ENCODE measurements at places on chromosomes 4 and X.

DNA sequence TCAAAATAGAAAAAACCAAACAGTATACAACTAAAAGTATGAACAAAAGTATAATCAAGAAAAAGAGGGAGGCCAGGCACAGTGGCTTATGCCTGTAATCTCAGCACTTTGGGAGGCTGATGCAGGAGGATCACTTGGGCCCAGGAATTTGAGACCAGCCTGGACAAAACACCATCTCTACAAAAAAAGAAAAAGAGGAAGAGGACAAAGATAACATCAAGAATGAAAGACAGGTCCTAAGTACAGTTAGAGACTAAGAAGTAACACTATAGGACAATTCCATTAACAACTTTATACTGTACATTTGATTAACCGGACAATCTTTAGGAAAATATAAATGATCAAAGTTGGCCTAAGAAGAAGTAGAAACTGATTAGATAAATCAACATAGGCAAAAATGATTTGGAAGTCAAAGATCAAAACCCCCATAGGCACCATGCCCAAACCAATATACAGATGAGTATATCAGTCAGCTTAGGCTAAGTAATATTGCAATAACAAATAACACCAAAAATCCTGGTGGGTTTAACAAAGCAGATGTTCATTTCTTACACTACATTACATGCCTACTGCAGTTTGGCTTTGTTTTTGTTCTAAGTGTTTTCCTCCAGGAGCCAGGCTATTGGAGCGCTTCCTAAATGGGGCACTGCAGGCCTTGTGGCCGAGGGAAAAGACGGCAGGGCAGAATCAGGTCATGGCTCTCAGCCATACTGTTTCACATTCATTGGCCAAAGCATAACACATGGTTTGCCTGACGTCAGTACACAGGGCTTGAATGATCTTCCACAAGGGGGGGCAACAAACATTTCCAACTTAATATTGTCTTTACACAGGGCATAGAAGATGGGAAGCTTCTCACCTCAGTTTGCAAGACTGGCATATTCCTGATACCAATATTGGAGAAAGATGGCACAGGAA lies 42.2 kb upstream of the HGFAC start:
- DNase-seq, result no peak

DNA sequence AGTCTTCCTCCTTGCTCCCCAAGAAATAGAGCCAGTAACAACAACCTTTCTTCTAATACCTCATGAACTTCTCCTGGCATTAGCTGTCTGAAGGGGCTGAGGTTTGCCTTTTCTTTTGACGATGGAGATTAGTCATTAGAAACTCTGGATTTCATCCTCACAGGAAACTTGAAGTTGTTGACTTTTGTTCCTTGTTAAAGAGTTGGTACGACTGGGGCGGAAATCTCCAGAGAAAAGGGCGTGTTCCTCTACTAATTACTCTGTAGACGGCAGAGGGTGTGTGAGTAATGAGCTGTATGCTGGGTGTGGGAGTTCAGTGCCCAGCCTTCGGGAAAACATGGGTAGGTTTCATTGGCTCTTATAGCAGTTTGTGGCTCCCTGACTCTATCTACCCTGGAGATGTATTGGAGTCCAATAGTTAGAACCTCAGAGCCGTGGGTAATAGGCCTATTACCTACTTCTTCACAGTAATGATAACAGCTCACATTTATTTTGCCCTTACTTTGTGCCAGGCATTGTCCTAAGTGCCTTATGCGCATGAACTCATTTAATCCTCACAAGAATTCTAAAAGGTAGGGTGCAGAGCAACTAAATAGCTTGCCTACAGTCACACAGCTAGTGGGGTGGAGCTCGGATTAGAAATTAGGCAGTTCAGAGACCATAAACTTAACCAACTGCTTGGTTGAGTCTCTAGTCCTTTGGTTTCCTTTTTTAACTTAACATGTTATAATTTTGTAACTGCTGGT lies 23.4 kb downstream of the TMEM164 start:
- no peak for DNase-seq

- no peak for DNase-seq
Observed at GRCh38 chr4:139721789-139722188, 56.2 kb downstream of the MGST2 start.

DNA sequence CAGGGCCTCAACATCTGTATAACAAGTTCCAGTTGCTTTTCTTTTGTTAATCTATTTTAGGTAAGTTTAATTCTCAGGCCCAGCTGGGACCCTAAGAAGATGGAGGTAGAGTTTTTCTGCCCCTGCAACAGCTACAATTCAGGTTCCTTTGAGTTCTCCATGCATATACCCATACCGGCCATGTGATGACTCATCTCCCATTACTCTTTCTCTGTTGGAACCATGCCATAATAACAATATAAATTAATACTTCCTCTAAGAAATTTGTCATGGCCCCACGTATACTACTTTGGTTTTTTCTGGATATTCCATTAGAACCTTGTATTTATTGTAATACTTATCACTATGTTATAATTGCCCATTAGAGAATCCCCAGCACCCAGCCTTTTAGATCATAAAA lies 1.3 kb upstream of the INTU start:
- no peak for DNase-seq

DNA sequence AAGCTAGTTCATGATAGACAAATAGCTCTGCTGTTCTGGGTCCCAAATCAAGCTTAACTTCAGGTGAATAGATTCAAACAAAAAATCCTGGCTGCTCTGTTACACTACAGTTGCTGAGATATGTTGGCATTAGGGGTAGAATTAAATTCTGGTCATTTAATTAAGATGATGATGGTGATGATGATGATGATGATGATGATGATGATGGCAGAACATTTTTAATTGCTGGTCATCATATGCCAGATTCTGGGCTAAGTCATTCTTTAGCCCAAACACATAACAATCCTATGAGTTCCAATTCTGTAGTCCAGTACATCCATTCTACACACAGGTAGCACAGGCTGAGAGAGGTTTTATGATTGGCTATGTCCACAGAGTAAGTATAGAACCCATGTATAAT lies 741.5 kb downstream of the STIM2 start:
- no peak for DNase-seq

Measured in NCI-H1105 (cell line).